ENCODE measurements at places on chromosomes 1 and 21. TPM values are rescaled to one million over a fixed set of nuclear protein-coding genes. Genes with fewer than 3 reads are reported as not detected.
A peak's percentile ranks its signal among the peaks of the same experiment; 100 is the strongest.

DNA sequence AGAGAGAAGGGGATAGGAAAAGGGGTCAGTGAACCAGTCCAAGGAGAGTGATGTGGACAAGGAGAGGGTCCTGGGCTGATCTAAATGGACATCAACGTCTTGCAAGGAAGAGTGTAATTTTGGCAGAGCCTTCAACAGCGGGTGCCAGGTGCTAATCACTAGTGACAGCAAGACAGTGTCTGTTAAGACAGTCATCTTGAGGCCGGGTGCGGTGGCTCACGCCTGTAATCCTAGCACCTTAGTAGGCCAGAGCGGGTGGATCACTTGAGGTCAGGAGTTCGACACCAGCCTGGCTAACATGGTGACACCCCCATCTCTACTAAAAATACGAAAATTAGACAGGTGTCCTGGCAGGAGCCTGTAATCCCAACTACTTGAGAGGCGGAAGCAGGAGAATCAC is 12.2 kb upstream of the PADI6 start:
- H3K27ac ChIP-seq: no peak overlapping the region
- no peaks in the 10 kb centered on the region for H3K4me1 ChIP-seq
- DNase-seq: no peak
- H3K27me3 ChIP-seq: no peaks in the 10 kb centered on the region
- H3K4me3 ChIP-seq: no peak overlapping the region
- H3K36me3 ChIP-seq: no peaks in the 10 kb centered on the region

GRCh38 chr1:160547422-160547821 is 24.4 kb upstream of the SLAMF6 start:
- no peak overlapping the region for H3K27ac ChIP-seq
- H3K36me3 ChIP-seq: no peaks in the 10 kb centered on the region
- H3K4me3 ChIP-seq: no peak overlapping the region
- H3K4me1 ChIP-seq: no peaks in the 10 kb centered on the region
- no peaks in the 10 kb centered on the region for H3K27me3 ChIP-seq

GRCh38 chr1:12511516-12512468 is 106.2 kb downstream of the DHRS3 start:
- H3K36me3 ChIP-seq: peaks cover 2% of the 10 kb centered on the region
- DNase-seq: no peak
- peak overlapping the region; percentile 53 for H3K27ac ChIP-seq
- no peak overlapping the region for H3K4me3 ChIP-seq

The KIF21B gene
- 4.6 TPM for total RNA-seq

The TFF3 gene
- 3.8 TPM for total RNA-seq

DNA sequence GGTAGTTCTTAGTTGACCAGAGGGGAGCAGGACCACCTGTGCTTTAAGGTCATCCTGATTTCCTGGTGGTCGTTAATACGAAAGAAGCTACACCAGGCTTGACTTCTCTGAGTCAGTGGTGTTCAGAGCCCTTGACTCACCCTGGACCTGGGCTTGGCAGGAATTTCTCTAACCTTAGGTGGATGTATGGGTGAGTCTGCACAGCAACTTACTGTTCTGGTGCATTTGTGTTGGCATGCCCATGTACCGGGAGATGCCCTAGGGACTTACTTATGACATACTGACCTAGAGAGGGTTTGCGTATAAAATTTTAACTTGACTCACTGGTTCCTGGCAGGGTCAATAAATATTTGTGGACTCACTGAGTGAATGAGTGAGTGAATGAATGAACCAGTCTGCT is 304.6 kb downstream of the DISC1 start:
- H3K36me3 ChIP-seq: no peaks in the 10 kb centered on the region
- no peaks in the 10 kb centered on the region for H3K27me3 ChIP-seq
- no peak for DNase-seq
- H3K27ac ChIP-seq: no peak overlapping the region
- peaks cover 13% of the 10 kb centered on the region for H3K4me1 ChIP-seq
- no peak overlapping the region for H3K4me3 ChIP-seq

GRCh38 chr1:208500375-208500774 is 256.2 kb upstream of the PLXNA2 start:
- no peak overlapping the region for H3K27ac ChIP-seq
- H3K36me3 ChIP-seq: no peaks in the 10 kb centered on the region
- DNase-seq: no peak
- no peaks in the 10 kb centered on the region for H3K4me1 ChIP-seq

The NHLH2 gene
- not detected for total RNA-seq

DNA sequence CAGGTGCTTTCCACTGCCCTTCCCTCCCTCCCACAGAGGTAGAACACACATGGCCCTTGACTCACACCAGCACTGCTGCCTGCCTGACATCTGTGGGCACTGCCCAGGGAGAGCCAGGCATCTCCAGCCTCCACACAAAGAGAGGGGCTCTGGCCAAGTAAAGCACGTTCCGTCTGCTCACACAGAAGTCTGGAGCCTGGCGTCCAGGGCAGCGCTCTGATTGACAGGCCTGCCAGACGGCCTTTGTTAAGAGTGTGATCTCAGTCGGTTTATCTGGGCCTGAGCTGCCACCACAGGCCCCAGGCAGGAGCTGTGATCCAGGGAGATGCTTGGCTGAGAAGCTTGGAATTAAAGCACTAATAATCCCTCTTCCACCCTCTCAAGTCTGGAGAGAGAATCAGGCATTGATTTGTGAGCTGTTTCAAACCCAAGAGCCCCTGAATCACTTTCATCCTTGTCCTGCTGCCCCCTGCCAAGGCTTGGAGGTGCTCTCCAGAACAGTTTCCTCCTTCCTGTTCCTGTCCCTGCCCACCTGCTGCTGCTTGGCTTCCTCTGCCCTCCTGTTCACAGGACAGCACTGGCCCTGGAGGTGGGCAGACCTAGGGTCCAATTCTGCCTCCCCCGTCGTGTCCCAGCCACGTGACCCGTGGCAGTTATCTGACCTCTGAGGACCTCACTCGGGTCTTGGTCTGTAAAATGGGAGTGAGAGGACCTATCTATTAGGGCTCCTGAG is 3.7 kb downstream of the DMRTB1 start:
- no peak for DNase-seq
- H3K36me3 ChIP-seq: no peaks in the 10 kb centered on the region
- H3K4me3 ChIP-seq: no peak overlapping the region
- H3K27me3 ChIP-seq: no peaks in the 10 kb centered on the region

DNA sequence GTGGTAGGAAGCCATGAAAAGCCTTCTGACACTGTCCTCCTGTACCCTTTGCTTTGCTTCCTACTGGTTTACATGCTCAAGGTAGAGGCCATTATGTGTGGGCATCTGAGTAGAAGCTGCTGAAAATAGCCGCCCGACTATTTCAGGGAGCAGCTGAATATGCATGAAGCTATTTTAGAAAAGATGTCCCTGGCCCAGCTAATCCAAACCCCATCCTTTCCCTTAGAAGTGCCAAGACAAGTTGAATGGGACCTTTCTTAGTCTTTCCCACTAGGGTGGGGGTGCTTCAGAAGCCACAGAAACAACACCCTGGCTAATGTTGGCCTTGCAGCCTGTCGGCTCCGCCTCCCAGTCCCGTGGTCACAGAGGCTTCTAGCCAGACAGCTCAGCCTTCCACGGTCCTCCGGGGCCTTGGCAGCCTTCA is 205.1 kb upstream of the EDN2 start:
- H3K4me3 ChIP-seq: no peak overlapping the region
- H3K36me3 ChIP-seq: no peaks in the 10 kb centered on the region

DNA sequence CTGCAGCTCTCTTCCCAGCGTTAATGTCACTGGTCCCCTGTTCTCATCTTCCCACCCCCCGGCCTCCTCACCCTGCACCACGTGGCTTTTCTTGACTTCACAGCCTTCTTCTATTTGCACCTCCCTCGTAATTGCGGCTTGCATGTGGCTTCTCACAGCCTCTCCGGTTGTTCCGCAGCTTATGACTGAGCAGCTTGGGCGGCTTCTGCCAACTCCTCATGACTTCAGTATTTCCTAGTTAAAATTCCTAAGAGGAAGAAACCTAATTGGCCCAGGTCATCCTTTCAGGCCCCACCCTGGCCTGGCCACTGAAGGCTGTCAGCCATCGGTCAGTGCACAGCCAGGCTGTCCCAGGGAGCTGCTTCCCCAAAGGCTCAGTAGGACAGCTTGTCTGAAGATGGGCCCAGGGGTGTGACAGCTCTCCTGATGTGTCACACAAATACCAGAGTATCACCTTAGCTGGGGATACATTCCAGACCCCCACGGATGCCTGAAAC is 8.6 kb upstream of the RERE start:
- no peaks in the 10 kb centered on the region for H3K4me1 ChIP-seq
- no peak overlapping the region for H3K4me3 ChIP-seq
- no peaks in the 10 kb centered on the region for H3K27me3 ChIP-seq
- DNase-seq: no peak
- no peaks in the 10 kb centered on the region for H3K36me3 ChIP-seq
- no peak overlapping the region for H3K27ac ChIP-seq

The LYPD8 gene
- not detected for total RNA-seq

GRCh38 chr1:39694026-39694425 is 2.8 kb upstream of the HPCAL4 start:
- no peaks in the 10 kb centered on the region for H3K36me3 ChIP-seq
- no peak overlapping the region for H3K4me3 ChIP-seq
- DNase-seq: no peak
- H3K27me3 ChIP-seq: no peaks in the 10 kb centered on the region
- H3K4me1 ChIP-seq: no peaks in the 10 kb centered on the region

DNA sequence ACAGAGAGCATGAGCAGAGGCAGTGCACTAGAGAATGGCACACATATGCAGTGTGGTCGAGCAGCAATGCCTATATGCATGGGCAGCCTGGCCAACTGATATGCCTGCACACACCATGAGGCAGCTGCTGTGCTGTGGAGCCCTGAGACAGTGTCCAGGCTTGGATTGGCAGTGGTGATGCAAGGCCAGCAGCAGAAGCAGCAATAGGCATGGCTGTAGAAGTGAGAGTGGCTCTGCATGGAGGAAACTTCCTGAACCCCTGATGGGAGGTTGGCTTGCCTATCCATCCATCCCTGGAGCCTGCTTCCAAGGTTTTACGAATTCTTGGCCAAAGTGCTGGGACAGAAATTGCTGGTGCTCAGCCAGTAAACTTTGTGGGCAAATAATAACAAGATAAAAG is 89.7 kb downstream of the DIRAS3 start:
- H3K4me1 ChIP-seq: no peaks in the 10 kb centered on the region
- no peaks in the 10 kb centered on the region for H3K27me3 ChIP-seq
- no peak for DNase-seq
- H3K4me3 ChIP-seq: no peak overlapping the region

- no peak overlapping the region for H3K27ac ChIP-seq
- H3K4me3 ChIP-seq: no peak overlapping the region
- H3K27me3 ChIP-seq: no peaks in the 10 kb centered on the region
- no peak for DNase-seq
- H3K4me1 ChIP-seq: no peaks in the 10 kb centered on the region
These were observed 144.8 kb upstream of the SAMSN1 start for GRCh38 chr21:14690886-14691285.

The FMO1 gene
- 0.81 TPM for total RNA-seq

GRCh38 chr21:45465611-45466329 is 60.8 kb downstream of the COL18A1 start:
- peaks cover 4% of the 10 kb centered on the region for H3K36me3 ChIP-seq
- H3K4me1 ChIP-seq: no peaks in the 10 kb centered on the region
- no peak overlapping the region for H3K27ac ChIP-seq
- H3K4me3 ChIP-seq: no peak overlapping the region

DNA sequence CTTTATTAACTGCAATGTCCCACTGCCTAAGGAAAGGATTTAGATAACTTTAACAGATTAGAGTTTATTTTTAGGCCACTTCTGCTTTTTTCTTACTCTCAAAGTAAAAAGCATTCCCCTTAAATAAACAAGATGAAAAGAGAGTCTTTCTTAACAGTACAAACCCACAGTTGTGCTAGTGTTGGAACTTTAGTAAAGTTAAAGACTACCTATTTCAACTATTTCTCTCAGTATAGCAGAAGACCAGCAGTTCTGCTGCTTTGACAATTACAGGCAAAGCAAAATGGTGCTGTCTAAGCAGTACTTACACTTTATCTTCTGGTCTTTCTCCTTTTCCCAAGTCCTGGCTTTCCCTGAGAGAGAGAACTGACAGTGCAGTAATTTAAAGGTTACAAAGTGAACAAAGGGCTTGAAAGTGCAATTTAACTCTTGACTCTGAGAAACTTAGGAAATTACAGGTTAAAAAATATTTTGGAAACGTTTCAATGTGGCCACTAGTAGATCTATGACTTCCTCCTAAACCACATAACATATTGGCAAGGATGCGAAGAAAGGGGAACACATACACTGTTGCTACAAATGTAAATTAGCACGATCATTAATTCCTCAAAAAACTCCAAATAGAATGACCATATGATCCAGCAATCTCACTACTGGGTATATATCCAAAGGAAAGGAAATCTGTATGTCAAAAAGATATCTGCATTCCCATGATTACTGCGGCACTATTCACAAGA is 135.4 kb upstream of the POGK start:
- H3K4me3 ChIP-seq: no peak overlapping the region
- no peaks in the 10 kb centered on the region for H3K27me3 ChIP-seq
- H3K27ac ChIP-seq: no peak overlapping the region
- DNase-seq: no peak

GRCh38 chr1:44485229-44485933 is 80.3 kb downstream of the RNF220 start:
- H3K4me3 ChIP-seq: no peak overlapping the region
- H3K36me3 ChIP-seq: no peaks in the 10 kb centered on the region
- no peak for DNase-seq

- DNase-seq: peak; percentile 58
- no peak overlapping the region for H3K27ac ChIP-seq
- no peaks in the 10 kb centered on the region for H3K27me3 ChIP-seq
- H3K4me1 ChIP-seq: no peaks in the 10 kb centered on the region
These were observed 1.9 kb downstream of the MANEAL start for GRCh38 chr1:37795340-37796125.

- no peaks in the 10 kb centered on the region for H3K36me3 ChIP-seq
- no peak overlapping the region for H3K4me3 ChIP-seq
- H3K4me1 ChIP-seq: peaks cover 3% of the 10 kb centered on the region
- H3K27me3 ChIP-seq: no peaks in the 10 kb centered on the region
These were observed 28.3 kb upstream of the BTG2 start for GRCh38 chr1:203276916-203277545.

- no peak for DNase-seq
- no peaks in the 10 kb centered on the region for H3K36me3 ChIP-seq
- no peak overlapping the region for H3K27ac ChIP-seq
- H3K27me3 ChIP-seq: no peaks in the 10 kb centered on the region
These were observed 150.1 kb upstream of the IVNS1ABP start for GRCh38 chr1:185467122-185467521.

DNA sequence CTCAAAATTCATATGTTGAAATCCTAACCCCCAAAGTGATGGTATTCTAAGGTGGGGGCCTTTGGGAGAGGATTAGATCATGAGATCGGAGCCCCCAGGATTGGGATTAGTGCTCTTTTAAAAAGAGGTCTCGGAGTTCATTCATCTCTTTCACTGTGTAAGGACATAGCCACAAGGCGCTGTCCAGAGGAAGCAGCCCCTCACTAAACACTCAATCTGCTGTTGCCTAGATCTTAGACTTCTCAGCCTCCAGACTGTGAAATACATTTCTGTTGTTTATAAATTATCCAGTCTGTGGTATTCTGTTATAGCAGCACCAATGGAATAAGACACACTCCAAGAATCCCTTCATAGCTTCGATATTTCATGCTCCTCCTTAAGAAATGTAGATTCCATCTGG is 12.4 kb upstream of the TIAM1 start:
- no peak overlapping the region for H3K4me3 ChIP-seq
- H3K27ac ChIP-seq: no peak overlapping the region
- H3K4me1 ChIP-seq: no peaks in the 10 kb centered on the region
- H3K36me3 ChIP-seq: no peaks in the 10 kb centered on the region
- no peaks in the 10 kb centered on the region for H3K27me3 ChIP-seq

- no peak overlapping the region for H3K4me3 ChIP-seq
- no peaks in the 10 kb centered on the region for H3K27me3 ChIP-seq
- no peak for DNase-seq
- no peaks in the 10 kb centered on the region for H3K36me3 ChIP-seq
These were observed 7.2 kb downstream of the CHML start for GRCh38 chr1:241632987-241633386.
